Ammon's horn (tissue), 1 donor: ENCODE measurements at places on chromosomes 16 and 17.

GRCh38 chr17:56899403-56899802, 14.4 kb downstream of the TRIM25 start:
- no peak for DNase-seq

GRCh38 chr17:41536741-41537613, 8.9 kb upstream of the KRT19 start:
- no peak for DNase-seq

DNA sequence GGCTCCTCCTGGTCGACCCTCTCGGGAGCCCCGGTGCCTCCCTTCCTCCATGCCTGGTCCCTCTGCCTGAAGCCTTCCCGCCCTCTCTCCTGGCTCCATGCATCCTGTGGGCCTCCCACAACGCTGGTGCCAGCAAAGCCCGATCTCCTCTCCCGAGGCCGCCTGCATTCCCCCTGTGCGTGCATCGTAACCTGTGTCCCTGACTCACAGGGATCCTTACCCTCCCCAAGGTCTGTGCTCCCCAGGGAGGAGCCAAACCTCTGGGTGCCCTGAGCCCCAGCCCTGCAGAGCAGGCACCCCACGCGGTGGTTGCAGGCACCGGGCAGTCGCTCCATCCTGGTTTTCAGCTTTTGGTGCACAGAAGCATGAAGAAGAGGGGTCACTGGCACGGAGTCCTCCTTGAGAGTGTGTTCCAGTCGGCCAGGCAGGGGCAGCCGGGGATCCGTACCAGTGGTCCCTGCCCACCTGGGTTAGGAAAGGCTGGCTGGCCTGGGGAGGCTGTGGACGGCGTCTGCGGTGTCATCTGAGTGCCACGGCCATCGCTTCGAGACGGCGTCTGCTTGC, 1.8 kb upstream of the ENPP7 start:
- no peak for DNase-seq

- DNase-seq = no peak
These were observed 10.0 kb upstream of the NAGLU start for GRCh38 chr17:42526031-42526444.

DNA sequence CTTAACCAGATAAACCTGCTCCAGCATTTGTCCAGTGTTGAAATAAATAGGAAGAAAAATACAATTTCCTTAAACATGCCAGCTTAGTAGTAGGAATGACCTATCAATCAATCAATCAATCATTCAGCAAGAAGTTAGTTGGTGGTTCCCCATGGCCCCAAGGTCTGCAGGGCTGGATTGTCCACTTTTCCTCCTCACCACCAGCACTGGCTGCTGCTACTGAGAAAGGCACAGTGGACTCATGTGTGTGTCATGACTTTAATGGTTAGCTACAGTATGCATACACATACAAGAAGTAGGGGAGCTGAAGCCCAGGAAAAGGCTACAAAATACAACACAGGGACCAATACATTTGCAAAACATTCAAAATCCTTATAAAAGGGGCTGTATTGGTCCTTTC, 4.4 kb downstream of the SETD6 start:
- DNase-seq = no peak

- no peak for DNase-seq
These were observed 173.3 kb upstream of the CACNG5 start for GRCh38 chr17:66661411-66662256.

- no peak for DNase-seq
These were observed 41.9 kb upstream of the ENDOV start for GRCh38 chr17:80372922-80373570.
